ENCODE measurements at places on chromosomes 12 and 14.

- DNase-seq: no peak
Measured at GRCh38 chr14:94001016-94001415, 3.9 kb downstream of the CCDC197 start.

DNA sequence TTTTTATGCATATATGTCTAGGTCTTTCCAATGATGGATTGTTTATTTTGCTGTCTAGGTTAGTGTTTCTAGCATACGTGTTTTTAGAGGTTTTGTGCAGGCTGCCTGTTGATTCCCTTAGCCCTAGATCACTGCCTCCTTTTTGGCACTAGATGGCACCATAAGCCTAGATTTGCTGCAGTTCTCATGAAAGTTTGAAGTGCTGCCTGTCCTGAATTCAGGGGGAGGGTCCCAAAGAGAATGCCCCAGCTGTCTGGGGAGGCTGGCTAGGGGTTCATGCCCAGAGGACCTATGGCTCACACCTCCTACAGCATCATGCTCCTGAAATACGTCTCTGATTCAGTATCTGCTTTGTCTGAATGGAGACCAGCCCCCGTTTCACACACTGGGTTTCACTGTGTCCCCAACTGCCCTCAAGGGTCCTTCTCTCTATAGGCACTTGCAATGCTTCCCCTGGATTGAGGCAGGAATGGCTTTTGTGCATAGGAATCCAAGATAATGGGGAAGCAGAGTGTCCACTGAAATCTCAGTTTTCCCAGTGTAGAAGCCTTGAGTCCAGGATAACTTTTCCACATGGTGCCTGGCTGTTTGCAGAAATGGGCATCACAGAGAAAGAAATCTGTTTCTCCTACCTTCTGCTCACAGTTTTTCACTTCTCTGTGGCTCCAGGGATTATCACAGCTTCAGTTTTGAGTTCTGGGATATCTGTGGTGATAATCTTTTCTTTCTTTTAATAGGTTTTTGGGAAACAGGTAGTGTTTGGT lies 14.2 kb upstream of the TXNRD1 start:
- DNase-seq: peak; percentile 65

GRCh38 chr12:6338955-6339354 lies 2.9 kb downstream of the TNFRSF1A start:
- DNase-seq: no peak

DNA sequence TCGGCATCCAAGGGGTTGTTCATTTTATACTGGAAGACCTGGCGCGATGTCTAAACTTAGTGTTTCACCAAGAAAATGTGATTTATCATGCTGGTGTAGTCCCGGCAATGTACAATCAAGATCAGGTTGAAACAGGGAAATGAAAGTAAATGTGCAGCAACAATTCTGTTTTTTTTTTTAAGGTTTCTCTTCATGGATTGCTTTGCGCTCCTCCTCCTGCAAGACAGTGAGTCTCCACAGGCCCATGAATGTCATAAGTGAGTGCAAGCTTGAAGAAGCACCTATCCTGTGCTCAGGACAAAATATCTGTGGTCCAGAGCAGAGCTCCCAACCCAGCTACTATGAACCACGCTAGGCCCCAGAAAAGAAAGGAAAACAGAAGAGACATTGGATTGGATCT lies 143.4 kb downstream of the KCNK10 start:
- no peak for DNase-seq

DNA sequence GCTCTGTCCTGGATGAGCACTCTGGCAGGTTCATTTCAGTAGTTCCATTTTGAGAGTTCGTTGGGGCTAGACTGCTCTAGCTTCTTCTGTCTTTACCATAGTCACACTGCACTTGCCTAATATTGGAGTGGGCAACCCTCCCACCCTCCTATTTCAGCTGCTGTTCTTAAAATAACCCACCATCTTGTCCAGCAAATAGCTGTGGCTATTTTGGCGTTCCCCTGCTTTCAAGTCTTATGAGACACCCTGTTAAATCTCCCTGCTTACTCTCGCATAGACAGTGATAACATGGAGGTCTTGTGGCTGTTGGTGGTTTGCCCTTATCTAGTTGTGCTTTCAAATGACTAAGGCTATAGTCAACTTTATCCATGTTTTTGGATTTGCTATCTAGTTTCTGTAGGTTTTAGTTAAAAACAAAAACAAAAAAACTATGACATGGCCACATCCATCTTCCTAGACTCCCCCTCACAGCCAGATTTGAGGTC lies 65.5 kb downstream of the LRP6 start:
- DNase-seq: no peak

DNA sequence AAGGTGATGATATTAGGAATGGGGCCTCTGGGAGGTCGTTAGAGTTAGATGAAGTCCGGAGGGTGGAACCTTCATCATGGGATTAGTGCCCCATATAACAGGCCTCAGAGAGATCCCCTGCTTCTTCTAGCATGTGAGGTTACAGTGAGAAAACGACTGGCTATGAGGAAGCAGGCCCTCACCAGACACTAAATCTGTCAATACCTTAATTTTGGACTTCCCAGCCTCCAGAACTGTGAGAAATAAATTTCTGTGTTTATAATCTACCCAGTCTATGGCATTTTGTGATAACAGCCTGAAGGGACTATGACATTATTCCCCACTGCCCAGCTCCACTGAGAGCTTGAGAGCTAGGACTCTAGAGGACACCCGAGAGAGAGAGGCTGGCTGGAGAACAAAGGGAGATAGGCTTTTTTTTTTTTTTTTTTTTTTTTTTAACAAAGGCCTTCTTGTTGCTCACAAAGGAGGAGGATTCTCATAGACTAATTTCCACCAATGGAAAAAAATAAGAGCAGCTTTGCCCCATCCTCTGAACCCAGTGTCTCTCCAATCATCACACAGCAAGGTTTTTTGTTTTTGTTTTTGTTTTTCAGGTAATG lies 87.8 kb upstream of the EEA1 start:
- no peak for DNase-seq

DNA sequence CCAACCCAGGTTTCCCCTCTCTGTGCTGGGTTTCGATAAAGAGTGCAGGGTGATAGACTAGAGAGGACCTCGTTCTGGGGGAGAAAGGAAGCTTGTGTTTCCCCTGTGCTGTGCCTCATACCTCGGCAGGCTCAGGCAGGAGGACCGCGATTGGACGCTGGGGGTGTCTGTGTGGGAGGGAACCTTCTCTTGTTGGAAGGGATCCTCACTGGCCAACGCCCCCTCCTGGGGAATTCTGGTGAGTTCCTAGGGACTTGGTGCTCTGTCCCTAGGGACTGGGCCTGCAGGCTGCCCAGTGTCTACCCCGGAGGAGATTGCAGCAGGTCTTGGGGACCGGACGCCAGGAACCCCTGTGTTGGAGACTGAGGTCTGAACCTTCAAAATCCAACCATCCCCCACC lies 157.4 kb upstream of the PRMT8 start:
- peak; percentile 16 for DNase-seq

- DNase-seq: no peak
Measured at GRCh38 chr14:101239065-101239464, 322.2 kb upstream of the DIO3 start.

DNA sequence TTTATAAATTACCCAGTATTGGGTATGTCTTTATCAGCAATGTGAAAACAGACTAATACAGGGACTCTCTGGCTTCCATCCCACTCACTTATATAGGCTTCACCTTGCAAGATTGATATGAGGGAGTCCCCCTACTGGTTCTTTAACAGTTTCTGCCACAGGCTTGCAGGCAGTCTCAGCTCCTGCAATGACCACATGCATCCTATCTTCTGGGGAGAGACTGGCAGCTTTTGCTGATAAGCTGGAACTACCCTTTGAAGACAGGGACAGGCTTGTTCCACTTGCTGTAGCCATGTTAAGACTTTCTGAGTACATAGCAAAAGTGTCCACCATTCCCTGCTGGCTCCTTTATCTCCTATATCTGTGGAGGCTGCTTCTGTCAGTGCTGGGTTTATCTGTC lies 531.7 kb upstream of the FLRT2 start:
- DNase-seq: no peak

DNA sequence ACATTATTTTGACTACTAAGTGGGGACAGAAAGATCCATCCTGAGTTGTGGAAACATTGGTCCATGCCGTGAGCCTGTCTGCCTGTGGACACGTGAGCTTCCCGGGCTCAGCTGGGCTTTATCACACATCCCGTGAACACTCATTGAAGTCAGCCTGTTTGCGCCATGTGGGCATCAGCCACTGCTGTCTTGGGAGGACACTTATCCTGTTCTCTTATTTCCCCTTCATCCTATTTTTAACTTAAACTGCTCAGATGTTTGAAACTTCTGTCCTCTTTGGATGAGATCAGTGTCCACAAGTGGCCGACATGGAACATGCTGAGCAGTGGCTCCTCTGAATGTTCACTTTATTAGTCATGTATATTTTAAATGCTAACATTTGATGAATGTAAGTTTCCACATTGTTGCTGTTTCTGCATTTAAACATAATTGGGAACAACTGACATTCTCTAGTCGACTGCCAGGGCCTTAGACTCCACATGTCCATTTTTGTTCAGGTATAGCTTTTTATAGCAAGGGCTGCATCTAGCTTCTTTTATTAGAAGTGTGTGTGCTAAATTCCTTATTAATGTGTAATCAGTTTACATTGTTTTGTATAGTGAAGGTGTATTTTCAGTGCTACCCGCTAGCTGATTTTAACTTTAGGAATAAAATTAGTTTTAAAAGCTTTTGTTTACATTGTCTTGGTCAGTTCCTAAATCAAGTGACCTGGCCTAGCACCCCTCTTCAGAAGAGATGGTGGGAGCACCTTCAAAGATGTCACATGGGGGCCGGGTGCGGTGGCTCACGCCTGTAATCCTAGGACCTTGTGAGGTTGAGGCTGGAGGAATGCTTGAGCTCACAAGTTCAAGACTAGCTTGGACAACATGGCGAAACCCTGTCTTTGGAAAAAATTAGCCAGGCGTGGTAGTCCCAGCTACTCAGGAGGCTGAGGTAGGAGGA lies 24.0 kb downstream of the RNF34 start:
- no peak for DNase-seq

- no peak for DNase-seq
Measured at GRCh38 chr12:105761075-105761474, 377.7 kb downstream of the NUAK1 start.
